ENCODE measurements at places on chromosomes 1 and 21.

- no peak for DNase-seq
Observed at GRCh38 chr21:22754746-22755145, 1756.5 kb downstream of the NCAM2 start.

DNA sequence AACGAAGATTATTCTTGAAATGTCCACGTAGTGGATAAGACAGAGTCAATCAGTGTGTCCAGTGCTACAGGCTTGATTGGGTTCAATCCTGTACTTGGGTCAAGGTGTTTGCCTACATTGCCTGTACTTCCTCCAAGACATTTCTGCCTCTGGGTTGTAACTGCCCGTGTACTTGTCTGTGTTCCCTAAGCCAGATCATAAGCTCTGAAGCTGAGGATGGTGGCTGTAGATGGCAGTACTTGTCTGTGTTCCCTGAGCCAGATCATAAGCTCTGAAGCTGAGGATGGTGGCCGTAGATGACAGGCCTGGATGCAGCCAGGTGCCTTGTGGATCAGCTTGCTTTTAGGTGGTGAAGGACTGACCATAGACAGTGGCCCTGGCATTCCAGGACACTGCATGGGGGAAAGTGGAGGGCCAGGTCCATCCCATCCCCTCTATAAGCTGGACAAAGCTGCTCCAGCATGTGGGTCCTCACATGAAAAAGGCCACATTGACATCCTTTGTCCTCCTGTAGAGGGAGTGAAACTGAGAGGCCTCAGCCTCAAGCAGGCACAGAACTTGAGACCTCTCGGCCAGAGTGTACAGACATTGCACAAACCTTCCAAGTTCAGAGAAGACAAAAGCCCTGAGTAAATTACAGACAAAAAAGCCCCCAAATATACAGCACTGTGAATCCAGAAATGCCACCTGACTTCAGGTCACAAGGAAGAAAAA is 2.0 kb upstream of the SRM start:
- no peak for DNase-seq

DNA sequence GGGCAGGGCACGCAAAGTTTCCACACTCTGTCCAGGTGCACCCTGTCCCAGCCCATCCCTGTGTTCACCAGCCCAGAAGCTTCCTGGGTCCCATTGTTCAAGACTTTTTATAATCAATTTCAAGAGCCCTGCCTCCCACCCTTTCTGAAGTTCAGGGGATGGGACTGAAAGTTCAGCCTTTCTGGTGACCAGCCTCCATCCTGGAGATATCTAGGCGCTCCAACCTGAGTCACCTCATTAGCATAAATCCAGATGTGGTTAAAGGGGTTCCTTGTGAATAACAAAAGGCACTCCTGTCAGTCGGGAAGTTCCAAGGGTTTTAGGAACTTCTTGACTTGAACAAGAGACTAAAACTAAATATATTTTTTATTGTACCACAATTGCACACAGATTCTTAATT is 48.4 kb upstream of the RAP1A start:
- no peak for DNase-seq

DNA sequence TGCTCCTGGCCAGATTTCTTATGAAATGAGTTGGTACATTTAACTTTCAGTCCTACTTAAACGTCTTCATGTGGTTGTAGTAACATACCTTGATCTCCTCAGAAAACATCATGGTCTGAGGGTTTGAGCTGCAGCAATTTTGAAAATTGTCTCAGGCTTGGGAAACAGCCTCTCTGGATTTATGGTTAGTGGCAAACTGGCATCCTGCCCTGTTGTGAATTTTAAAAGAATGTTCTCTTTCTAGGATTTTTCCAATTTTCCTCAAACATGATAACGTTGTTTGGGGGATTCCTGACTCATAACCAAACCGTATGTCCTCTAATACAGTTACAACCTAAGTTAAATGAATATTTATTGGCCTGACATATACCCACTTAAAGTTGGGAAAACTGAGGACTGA is 624.4 kb downstream of the LMO4 start:
- DNase-seq = no peak

DNA sequence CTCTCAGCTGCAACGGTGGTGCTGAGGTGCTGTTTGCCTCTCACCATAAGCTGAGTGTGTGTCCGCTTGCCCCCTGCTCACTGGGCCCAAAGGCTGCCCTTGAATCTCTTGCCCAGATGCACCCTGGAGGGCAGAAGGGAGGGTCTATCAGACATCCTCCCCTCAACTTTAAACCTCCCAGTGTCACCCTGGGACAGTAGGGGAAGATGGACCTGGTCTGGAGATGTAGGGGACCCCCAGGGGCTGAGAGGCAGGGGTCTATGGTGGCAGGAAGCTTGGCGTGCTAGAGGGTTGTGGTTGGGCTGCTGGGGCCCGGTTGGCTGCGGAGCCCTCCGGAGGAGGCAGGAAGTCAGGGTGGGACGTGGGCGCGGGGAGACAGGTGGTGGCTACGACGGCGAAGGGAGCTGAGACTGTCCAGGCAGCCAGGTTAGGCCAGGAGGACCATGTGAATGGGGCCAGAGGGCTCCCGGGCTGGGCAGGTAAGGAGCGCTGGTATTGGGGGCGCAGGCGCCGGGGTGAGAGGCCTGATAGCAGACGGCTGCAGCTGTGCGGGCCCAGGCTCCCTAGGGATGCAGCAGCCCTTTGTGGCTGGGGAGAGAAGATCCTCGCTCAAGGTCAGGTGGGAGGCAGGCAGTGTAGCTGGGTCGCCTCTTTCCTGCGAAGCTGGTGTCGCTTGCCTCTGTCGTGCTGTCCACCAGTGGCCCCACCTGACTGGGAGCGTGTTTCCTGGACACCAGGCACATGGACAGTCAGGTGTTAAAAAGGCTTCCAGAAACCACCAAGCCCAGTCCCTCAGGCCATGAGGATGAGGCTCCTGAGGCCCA is at the start of gene LCK:
Gene LCK, plus strand, starts transcription at position 373 of the 824 bp plus-strand sequence. CDS start 23,065 bp downstream, outside the sequence.
- no peak for DNase-seq

- no peak for DNase-seq
Observed at GRCh38 chr1:65952696-65953095, 160.0 kb downstream of the PDE4B start.

GRCh38 chr21:45084121-45084520 is 9.7 kb downstream of the ADARB1 start:
- no peak for DNase-seq

- DNase-seq = no peak
Observed at GRCh38 chr1:56561227-56562019, 17.9 kb downstream of the PLPP3 start.

- DNase-seq = no peak
Observed at GRCh38 chr1:231359113-231359512, 21.0 kb downstream of the SPRTN start.

DNA sequence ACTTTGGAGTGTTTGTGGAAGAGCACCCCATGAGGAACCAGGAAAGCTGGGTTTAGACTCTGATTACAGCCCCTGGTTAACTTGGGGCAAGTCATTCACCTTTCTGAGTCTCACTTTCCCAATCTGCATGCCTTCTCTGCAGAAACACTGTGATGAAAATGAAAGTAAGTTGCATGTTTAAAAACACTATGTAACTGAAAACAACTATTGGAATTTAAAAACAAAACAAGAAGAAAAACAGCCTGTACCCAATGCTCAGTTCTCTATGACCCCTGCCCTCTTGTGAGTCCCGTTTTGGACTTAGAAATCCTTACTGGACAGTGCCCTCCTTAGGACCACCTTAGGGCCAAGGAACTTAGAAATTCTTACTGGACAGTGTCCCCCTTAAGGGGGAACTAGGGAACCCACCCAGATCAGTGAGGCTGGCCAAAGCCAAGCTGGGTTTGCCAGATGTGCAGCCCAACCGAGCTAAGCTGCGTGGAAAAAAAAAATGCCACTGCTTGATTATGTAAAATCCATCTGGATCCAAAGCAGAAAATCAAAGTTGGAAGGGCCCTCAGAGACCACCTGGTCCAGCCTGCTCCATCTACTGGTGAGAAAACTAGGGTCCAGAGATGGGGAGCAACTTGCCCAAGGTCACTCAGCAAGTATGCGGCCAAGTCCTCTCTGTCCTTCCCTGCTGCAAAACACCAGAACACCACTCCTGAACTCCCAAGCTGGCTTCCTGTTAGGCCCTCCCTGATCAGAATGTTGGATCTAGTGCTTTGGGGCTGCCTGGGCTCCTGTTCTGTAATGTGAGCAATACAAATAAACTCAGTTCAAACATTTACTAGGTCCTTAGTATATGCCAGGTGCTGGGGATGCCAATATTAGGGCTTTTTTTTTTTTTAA is 77.7 kb downstream of the MRPL37 start:
- DNase-seq = no peak

DNA sequence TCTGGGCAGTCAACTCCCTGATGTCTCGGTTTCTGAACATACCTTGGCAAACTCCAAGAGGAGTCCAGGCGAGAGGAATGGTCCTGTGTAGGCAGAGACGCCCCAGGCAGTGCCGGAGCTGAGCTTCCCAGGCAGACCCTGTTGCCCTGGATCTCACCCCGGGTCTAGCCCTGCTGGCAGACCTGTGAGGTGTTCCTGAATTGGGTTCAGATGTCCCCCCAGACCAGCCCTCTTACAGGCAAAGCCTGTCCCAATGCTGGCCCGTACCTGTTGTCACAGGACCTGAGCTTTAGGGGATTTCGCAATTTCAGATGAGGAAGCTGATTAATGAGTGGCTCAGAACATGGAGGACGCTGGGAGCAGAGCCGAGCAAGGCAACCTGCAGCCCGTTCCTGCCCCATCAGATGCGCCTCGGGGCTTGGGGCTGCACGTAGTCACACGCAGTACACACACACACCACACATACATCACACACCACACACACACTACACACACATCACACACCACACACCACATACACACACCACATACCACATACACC is 38.5 kb upstream of the PDE9A start:
- no peak for DNase-seq

DNA sequence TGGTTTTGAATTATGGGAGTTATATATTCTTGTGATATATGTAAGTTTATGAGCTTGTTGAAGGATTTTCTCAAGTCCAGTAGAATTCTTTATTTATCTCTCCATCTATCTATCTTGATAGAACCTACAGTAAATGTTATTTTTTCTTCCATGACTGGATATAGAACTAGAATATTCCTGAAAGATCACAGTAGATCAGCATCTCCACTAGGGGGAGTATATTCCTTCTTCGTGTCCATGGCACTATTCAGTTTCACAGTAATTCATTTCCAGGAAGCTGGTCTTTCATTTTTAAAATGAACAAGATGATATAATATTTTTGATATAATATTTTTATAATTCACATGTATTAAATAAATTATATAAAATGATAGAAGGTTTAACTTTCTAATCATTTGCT is 18.8 kb downstream of the TMPRSS15 start:
- DNase-seq = no peak

- no peak for DNase-seq
Observed at GRCh38 chr1:164054331-164054730, 504.7 kb upstream of the PBX1 start.

DNA sequence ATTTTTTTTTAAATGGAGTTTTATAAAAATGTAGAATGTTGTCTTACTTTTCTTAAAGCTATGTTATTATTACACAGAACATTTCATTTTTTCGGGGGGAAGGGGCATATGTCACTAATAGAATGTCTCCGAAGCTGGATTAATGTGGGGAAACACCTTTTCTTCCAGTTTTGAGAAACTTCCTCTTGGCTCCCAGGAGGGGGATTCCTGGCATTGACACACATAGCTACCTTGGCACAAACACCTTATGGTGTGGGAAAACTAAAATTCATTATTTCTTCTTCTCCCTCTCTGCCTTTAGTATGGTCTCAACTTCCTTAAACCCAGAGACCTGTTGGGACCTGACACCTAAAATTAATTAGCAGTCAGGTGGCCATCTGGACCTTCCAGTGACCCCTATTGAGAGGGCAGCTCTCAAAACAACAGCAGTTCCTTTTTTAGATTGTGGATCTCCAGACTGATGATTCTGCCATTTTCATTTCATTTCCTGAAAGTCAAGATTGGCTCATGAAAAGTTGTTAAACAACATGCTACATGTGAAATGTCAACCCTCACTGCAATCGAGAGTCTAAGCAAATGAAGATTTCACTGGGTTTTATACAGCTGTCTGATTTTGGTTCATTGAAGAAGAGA is 70.1 kb upstream of the EDEM3 start:
- no peak for DNase-seq

DNA sequence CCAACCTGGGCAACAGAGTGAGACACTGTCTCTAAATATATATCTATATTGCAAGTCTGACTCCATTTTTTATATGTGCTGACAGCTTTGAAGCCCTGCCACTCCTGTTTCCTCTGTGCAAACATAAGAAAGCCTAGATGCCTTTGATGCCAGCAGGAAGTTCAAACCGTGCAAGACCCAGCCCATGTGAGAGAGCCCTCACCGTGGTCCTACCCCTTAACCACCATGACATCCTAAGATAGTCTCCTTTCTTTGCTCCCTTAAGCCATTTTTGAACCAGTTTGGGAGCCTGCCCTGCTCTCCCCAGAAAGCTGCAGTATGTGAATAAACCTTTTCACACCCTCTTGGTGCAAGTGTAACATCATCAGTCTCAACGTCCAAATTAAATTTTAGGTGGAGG is 3.7 kb upstream of the DIPK1A start:
- DNase-seq = no peak

GRCh38 chr1:226349801-226350518 is 41.0 kb upstream of the LIN9 start:
- no peak for DNase-seq

- no peak for DNase-seq
Observed at GRCh38 chr1:33235521-33235920, 20.8 kb upstream of the ZNF362 start.

DNA sequence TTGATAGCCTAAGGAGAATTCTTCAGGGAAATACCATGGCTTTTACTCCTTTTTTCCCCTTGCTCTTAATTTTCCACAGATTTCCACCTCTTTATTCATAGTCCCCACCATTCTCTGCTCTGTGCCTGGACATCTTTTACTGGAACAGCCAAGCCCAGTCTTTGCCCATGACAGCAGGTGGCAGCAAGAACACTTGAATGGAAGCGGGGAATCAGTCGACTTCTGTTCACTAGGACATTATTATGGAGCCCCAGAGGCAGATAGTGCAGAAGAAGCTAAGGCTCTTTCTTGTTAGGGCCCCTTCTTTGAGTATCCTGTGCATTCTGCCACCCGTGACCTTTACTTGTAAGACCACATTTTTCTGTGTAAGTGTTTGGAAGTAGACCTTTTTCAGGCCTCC is 6.3 kb downstream of the OR14I1 start:
- no peak for DNase-seq

GRCh38 chr1:200226268-200226968 is 183.4 kb downstream of the ZNF281 start:
- DNase-seq = no peak

DNA sequence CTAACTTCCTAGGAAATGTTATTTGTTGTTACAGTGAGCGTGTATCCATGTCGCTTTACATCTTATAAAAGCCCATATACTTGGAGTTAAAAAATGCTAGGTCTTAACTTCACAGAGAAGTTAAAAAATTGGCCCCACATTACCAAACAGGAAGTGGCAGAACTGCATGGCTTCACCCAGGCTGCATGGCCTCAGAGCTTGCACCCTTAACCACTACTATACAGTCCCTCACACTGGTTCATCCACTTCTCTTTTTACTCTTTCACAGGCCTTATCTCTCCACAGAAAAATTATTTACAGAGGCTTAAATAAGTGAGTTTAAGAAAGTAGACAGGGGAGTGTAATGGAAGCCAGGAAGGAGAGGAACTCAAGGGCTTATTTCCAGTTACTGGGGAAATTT is 402.5 kb downstream of the HHAT start:
- DNase-seq = no peak

- DNase-seq = no peak
Observed at GRCh38 chr1:23081376-23081775, 62.1 kb downstream of the KDM1A start.

All from stimulated activated CD8-positive, alpha-beta memory T cell treated with anti-CD3 and anti-CD28 coated beads, Interleukin-2, amount 100 ng/mL, for 1 hour (primary cell).